Kidney tubule cell (primary cell): ENCODE measurements at places on chromosomes 12 and 14.
A peak's percentile ranks its signal among the peaks of the same experiment; 100 is the strongest.

- no peak for DNase-seq
Measured at GRCh38 chr12:41917938-41918341, 226.7 kb downstream of the GXYLT1 start.

DNA sequence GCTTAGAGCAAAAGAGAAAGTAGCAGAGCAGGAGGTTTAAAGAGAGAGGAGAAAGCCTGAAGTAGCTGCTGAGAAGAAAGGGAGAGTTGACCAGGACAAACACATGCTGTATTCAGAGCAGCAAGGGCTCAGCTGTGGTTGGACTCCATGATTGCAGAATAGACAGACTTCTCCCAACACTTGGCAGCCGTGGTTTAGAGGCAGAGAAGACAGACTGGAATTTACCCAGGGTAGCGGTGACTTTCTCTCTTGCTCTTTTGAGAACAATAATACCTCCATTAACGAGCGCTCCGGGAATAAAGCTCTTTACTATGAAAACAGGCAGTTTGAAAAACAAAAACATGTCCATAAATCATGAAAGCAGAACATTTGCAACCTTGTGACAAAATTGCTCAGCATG is 21.4 kb upstream of the IGF1 start:
- DNase-seq = no peak

- no peak for DNase-seq
Measured at GRCh38 chr14:63361790-63362189, 43.1 kb upstream of the GPHB5 start.

- DNase-seq = no peak
Measured at GRCh38 chr12:26043135-26044006, 81.5 kb downstream of the BHLHE41 start.

DNA sequence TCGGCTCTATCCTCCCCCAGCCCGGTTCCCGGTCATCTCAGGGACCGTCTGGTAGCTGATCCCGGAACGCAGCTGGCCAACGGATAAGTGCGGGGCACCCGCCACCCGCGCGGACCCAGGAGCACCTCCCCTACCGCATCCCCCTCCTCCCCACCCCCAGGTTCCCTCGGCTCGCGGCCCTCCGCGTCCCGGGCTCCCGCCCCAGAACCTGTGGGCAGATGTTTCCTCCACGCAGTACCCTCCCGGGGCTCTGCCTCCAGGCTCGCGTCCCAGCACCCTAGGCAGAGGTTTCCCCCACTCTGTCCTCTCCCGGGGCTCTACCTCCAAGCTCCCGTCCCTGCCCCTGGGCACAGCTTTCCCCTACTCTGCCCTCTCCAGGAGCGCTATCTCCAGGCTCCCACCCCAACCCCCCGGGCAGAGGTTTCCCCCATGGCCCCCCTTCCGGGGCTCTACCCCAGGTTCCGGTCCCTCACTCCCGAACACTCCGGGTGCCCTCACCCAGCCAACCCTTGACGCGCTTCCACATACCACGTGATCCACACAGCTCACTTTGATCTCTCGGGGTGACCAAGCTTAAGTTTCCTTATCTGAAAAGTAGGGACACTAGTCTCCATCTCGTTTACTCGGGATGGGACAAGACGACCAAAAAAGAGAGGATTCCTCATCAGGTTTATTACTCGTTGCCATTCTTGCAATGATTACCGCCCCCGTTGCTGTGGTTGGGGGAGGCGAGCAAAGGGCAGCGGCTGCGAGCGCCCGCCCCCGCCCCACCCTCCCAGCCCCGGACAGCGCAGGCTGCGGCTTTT is at the start of gene CCDC38:
Gene CCDC38, minus strand, starts transcription at position 91 of the 806 bp plus-strand sequence. CDS start 6,105 bp downstream, outside the sequence.
- peak; percentile 80 for DNase-seq

DNA sequence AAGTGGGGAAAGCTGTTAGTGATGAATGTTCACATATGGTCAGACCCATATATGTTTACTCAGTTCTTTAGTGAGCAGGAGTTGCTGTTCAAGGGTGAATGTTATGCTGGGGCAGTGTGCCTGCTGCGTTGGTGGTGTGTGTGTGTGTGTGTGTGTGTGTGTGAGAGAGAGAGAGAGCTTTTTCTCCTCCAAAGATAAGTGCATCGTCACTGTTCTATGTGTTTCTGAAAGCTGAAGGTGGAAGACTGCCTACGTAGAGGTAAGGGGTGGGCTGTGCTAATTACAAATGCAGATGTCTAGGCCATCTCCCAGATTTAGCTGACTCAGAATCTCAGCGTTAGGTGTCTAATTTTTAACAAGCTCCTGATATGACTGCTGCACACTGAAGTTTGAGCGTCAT is 10.5 kb downstream of the GABARAPL1 start:
- no peak for DNase-seq

GRCh38 chr12:53299101-53299453 is 418 bp upstream of the MYG1 start:
- peak; percentile 62 for DNase-seq

- peak; percentile 65 for DNase-seq
Measured at GRCh38 chr14:32623300-32624093, 294.4 kb downstream of the AKAP6 start.

DNA sequence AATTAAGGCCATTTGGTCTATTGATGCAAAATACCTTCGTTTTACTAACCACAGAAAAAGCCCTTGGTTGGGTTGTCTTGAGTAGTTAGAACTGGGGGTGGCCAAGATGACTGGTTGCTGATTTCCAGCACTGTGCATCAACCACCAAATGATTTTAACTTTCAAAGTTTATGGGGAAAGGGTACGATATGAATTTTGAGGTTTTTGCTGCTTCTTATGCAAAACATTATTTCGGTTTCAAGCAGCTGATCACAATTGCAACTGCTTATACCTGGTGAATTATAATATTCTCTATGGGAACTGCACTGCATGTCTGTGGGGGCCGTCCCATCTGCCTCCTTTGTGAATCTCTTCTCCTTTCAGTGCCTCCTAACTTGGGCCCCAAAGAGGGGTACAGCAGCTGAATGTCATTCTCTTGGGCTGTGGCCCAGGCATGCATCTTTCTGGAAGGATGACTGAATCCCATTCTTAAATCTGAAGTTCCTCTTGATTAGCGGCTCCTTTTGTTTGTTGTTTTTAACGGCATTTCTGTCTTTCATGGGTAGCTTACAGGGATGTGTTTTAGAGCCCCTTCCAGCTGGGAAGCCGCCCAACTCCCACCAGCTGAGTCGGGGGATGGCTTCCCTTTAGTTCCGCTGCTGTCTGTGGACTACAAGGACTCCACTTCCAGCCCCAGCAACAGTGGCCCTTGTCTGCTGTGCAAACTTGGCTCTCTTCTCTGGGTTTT is 479.8 kb downstream of the ZFP36L1 start:
- DNase-seq = no peak

DNA sequence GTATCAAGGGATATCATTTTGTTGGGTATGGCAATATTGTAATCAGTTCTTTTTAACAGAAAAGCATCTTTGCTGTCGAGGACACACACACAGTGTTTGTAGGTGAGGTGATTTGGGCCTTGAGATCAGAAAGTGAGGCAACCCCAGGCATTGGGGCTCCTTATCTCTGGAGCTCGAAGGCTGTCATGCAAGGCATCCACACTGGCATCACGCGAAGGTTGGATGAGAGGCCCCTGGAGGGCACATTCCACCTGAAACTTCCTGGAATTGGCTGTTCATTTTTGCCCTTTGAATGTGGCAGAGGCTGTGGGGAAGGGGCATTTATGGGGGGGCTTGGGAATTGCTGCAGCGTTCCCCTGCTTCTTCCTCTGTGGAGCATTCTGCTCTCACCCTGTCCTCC is 45.5 kb downstream of the IL31 start:
- no peak for DNase-seq

- no peak for DNase-seq
Measured at GRCh38 chr14:35045798-35046047, 349 bp upstream of the FAM177A1 start.

DNA sequence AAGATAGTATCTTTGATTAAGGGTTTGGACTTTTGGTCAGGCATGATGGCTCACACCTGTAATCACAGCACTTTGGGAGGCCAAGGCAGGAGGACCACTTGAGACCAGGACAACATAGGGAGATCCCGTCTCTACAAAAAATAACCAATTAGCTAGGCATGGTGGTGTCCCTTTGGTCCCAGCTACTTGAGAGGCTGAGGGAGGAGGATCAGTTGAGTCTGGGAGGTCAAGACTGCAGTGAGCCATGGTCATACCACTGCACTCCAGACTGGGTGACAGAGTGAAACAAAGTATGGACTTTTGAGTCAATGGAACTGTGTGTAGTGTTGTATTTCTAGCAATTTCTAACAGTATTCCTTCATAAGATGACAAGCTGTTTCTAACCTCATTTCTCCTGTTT is 38.7 kb upstream of the CCDC88C start:
- DNase-seq = no peak

- peak; percentile 88 for DNase-seq
Measured at GRCh38 chr12:124369055-124369826, 74.3 kb downstream of the RFLNA start.

- no peak for DNase-seq
Measured at GRCh38 chr14:56243110-56243509, 124.9 kb downstream of the PELI2 start.

DNA sequence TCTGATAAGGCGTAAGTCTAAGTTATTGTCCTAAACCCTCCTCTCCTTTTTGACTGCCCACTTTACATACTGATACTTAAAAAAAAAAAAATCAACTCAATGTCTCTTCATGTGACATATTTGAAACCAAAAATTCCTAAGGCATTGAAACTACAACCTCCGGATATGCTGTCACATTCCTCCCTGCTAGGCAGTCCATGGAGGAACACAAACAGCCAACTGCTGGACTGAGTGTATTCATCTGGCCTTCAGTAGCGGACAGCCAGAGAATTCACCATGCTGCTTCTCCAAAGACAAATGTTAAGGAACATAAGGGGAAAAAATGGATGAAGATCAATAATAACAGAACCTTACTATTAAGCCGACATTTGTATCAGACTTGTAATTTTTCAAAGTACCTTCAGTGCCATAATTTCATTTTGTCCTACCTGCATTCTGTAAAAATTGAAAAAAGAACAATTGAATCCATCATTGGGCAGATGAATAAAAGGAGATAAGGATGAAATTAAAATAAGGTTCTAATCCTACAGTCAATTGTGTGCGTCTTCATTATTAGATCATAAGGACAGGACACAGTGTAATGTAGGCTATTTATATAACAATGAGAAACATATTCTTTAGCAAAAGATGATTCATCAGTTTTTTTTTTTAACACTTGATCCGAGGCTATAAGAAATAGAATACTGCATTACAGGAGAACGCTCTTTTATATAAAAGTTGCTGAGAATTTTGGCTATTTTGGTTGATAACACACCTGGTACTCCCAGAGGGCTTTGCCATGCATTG is 12.2 kb downstream of the RERG start:
- DNase-seq = peak; percentile 42

- DNase-seq = no peak
Measured at GRCh38 chr14:64760916-64761315, 56.7 kb downstream of the PLEKHG3 start.

- no peak for DNase-seq
Measured at GRCh38 chr12:42919691-42920090, 330.1 kb upstream of the PRICKLE1 start.

DNA sequence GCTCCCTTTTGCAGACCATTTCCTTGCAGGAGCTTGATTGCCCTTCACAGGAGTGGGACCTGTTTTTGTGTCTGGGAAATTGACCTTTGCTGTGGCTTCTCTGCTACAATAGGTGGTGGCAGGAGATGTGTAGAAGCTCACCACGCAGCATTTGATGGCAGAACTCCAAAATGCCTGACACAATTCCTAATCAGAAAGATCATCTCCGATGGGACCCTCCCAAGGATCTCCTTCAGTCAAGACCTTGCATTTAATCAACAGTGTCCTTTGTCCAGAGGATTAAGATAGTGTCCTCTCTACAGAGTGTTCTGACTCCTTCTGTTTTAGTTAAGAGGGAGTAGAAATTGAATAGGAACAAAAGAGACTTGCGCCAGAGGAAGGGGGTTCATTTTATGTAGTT is 83.6 kb upstream of the DDHD1 start:
- DNase-seq = no peak

- peak; percentile 80 for DNase-seq
Measured at GRCh38 chr14:76917158-76917596, 91.0 kb downstream of the LRRC74A start.
